ENCODE measurements at places on chromosomes 5 and 9.

DNA sequence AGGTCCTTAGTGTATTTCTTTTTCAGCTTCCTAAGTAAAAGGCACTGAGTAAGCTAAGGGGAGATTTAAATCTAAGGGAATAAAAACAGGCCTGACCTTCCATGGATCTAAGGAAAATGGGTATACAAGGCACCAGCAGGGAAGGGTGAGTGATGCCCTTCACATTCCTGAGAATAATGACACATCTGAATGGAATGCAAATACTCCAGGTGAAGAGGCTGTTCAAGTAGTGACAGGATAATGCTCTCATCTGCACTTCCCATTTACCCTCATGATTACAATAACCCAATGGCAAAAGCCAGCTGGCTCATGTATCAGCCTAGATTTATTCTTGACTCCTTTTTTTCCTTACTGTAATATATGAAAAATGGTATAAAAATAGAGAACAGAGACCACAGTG, 216.2 kb upstream of the ACTBL2 start:
- DNase-seq, result no peak

GRCh38 chr5:89286320-89286719, 403.3 kb upstream of the MEF2C start:
- no peak for DNase-seq

DNA sequence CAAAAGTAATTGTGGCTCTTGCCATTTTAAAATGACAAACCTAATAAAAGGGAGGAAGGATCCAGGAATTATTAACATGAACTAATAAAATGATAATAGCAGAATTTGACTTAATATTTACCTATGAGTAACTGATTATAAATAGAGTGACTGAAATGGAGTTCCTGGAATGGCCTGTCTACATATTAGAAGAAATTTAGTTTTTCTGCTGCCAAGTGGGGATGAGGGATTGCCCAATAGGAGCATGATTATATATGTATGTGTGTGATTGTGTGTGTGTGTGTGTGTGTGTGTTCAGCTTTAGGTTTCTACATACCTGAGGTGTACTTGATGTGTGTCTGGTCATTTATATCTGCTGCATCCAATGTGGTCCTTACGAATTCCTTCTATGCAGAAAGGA, 36.6 kb upstream of the ITGA1 start:
- no peak for DNase-seq

- no peak for DNase-seq
These were observed 83.2 kb downstream of the DIRAS2 start for GRCh38 chr9:90559075-90560073.
